ENCODE measurements at places on chromosomes 13 and 19.

DNA sequence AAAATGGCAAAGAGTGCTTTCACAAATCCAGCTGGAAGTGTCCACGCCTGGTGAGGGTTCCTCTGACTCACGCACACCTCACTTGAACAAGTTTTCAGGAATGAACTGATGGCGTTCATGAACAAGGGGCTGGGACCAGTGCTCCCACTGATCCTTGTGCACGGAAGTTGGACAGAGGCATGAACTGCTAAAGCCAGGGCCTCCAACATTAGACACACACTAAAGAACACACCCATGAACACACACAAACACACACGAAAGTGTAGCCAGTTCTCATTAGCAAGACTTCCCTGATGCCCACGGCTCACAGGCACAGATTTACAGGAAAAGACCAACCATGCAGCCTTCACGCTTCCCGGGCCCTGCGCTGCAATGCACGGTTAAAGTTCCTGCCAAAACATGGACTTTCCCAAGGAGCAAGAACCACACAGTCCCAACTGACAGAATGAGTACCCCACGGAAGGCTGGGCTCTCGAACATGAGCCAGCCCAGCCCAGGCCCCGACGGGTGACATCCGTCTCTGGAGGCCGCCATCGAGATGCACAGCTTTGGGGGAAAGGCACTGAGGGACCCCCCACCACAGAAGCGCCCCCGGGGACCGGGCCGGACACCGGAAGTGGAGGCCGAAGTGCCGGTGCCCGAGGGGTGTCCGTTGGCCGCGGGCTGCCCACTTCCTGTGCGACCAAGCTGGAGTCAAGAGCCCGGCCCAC is 808 bp downstream of the DNMT1 start:
- DNase-seq: peak; percentile 44

DNA sequence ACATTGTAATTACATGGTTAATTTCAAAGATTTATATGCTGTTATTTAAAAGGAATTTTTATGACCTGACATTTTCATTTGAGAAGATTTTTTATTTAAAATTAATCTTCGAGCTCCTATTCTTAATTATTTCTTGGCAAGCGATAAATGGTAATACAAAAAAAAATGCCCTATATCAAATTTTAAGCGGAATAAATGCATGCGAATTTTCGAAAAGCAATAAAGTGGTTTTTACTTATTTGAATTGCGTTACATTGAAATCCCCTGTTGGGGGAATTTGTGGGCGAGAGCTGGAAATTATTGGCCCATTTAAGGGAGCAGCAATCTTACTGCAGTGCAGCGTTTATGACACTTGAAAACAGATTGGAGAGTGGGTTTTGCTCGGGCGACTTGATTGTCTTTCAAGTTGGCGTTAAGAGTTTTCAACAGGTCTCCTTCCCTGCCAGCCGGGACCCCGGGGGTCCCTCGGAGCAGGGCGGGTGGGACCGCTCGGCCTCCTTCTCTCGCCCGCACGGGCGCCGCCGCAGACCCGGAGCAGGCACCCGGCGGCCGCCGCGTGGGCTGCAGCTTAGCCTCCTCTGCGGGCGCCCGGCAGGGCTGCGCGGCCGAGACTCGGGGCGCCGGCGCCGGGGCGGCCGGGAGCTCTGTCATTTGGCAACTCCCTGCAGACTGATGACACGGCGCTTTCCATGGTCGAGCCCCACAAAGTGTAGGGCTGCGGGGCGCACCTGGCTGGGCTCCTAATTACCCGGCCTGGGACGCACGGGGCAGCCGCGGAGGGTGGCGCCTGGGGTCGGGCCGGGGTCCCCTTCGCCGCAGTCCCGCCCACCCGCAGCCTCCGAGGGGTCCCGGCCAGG is 255.1 kb upstream of the SOX21 start:
- DNase-seq: peak; percentile 41

DNA sequence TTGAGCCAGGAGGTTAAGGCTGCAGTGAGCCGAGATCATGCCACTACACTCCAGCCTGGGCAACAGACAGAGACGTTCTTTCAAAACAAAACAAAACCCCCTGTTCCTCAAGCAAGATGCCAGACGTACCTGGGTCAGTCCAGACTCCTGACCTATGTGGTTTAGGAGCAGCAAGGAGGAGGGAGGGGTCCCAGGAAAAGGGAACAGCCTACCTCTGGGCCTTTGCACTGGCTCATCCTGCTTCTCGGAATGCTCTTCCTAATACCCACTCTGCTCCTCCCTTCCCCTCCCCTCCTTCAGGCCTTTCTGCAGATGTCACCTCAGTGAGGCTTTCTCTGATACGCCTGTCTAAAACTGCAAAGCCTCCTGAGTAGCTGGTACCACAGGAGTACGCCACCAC is 9.5 kb downstream of the RINL start:
- DNase-seq: no peak

- peak; percentile 38 for DNase-seq
Measured at GRCh38 chr13:92175330-92175729, 776.9 kb downstream of the GPC5 start.

DNA sequence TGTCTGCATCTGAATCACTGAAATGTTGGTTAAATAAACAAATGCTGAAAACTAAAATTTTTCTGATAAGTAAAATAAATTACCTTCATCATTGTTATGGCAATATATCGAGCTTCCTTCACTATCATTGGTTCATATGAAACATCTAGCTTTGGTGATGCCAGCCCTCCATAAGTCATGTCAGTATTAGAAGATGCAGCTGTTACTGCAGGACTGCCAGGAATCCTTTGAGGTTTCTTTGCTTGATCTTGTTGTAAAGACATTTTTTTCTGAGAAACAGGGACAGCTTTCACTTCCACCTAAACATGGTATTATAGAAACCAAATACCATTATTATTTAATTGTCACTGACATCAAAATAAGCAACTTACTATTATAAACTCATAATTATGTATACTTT is 123.7 kb upstream of the FBXL3 start:
- no peak for DNase-seq

DNA sequence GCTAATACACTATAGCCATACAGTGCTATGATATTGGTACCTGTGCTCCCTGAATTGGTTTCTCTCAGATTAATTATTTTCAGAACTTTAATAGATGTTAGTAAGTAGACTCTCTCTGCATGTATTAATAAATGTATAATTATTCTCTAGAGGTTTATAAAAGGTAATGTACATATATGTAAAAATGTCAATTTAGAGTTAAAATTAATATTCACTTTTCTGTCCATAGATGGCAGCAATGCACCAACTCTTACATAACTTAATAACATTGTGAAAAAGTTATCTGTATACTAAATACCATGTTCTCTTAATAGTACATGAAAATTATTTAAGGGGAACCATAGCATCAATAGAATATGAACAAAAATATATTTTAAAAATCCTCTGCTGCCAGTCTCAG is 515.0 kb upstream of the KLHL1 start:
- no peak for DNase-seq

- DNase-seq: no peak
Measured at GRCh38 chr13:113843063-113843654, 20.7 kb downstream of the GAS6 start.
